ENCODE measurements at places on chromosomes 16 and 17.

GRCh38 chr17:14616528-14616927 lies 315.6 kb downstream of the HS3ST3B1 start:
- no peak for DNase-seq

- DNase-seq = no peak
Observed at GRCh38 chr16:65515193-65515592, 393.3 kb upstream of the CDH11 start.

- DNase-seq = peak; percentile 79
Observed at GRCh38 chr16:11783319-11784037, 13.6 kb downstream of the ZC3H7A start.

GRCh38 chr16:66616592-66616991 lies 12.1 kb downstream of the CMTM3 start:
- DNase-seq = no peak

GRCh38 chr17:5234645-5235576 lies at the start of gene SCIMP:
Gene SCIMP (minus strand): TSS chr17:5234860. CDS start chr17:5234755, 105 bp downstream.
- no peak for DNase-seq

GRCh38 chr16:88864099-88864498 lies 2.4 kb downstream of the PABPN1L start:
- DNase-seq = no peak
